T follicular helper cell (primary cell): ENCODE measurements at places on chromosomes 4 and X.

DNA sequence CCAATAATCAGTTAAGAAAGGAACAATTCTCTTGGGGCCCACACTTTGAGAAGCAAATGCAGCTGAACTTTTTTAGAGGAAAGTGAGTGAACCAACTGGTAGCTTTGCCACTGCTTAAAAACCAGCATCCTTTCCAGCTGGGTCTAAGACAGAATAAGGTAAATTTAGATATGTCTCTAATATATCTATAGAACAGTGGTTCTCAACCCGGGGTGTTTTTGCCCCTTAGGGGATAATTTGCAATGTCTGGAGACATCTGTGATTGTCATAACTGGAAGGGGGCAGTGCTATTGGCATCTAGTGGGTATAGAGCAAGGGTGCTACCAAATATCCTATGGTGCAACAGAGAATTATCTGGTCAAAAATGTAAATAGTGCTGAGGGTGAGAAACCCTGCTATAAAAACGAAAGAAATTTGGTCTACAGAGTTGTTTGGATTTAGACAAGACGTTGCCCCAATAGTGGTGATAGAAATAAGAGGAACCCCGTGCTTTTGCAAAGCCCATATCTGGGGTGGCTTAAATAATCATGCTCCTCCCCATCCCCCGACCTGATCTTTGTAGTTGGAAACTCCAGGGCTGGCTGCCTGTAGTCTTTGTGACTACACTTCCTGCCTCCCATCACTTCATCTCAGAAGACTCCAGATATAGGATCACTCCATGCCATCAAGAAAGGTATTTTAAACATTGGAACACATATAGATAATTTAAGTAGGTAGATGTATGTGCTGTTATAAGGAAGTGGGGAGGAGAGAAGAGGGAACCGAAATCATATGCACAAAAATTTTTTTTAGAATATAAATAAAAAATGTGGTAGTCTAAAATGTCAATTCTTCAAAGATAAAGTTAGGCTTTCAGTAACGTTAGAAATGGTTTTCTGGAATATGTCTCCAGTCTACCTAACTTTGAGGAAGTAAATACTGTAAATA lies at the start of gene TLR7:
TLR7 (plus strand) TSS at position 622 of the 927 bp plus-strand sequence. CDS start 507 bp downstream, outside the sequence.
- DNase-seq: no peak

- no peak for DNase-seq
These were observed 154.3 kb upstream of the EOLA2 start for GRCh38 chrX:150092549-150092948.

- DNase-seq: no peak
These were observed 41.8 kb downstream of the PALLD start for GRCh38 chr4:168538632-168539031.

- no peak for DNase-seq
These were observed 30.6 kb downstream of the BBS12 start for GRCh38 chr4:122762966-122763716.
